ENCODE measurements at places on chromosomes 2 and 18. TPM values are rescaled to one million over a fixed set of nuclear protein-coding genes. Genes with fewer than 3 reads are reported as not detected.

- no peak for DNase-seq
These were observed 68.9 kb upstream of the FZD7 start for GRCh38 chr2:201964631-201965206.

Gene UGT1A10
- total RNA-seq: not detected

- DNase-seq: no peak
These were observed at the start of gene NAT8 for GRCh38 chr2:73642338-73643018. NAT8 (minus strand) TSS chr2:73642422; CDS start chr2:73641628, 794 bp downstream.

Gene CCDC88A
- total RNA-seq: 41.0 TPM

DNA sequence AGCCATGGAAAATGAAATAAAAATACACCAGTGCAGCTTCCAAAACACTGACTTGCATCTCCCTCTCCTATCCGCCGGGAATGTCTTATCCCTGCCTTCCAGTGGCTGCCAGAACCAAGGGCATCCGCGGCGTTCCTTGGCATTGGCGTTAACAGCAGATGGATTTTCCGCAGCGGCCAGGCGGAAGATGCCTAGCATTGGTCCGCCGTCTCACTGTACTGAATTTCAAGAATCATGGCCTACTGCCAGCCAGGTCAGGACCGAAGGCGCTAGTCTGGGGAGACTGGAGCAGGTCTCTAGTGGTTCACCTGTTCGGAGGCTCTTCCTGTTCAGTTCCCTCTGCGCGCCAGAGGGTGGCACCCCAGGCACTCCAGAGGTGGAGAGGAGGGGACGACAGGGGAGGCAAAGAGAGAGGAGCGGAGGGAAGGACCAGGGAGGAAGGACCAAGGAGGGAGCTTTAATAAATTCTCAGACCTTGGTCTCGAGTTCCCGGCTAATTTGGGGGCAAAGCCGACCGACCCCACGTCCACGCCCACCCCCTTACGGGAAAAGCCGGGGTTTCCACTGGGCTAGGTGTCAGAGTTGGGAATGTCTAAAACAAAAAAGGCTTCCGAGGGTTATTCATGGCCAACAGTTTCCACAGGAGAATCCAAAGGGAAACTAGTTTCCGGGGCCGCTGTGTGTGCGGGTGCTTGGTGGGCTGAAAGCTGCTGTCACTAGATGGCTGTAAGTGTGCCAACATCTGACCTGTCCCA is 3.7 kb upstream of the BCL2L11 start:
- peak; percentile 52 for DNase-seq

DNA sequence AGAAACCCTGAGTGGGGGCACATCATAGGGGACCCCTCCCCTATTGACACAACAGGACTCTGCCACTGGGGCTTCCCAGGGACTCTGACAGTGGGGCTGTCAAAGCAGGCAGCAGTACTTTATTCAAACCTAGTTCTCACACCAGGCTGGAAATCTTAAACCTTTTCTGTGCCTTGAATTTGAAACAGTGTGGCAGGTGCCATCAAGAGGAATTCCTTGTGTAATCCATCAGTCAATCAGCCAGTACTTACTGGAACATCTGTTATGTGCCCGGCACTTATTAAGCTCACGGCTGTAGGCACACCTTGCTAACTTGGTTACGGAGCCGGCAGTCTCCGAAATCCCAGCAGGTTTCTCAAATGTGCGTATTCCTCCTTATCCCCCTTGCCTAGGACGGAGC is 12.0 kb downstream of the GLI2 start:
- no peak for DNase-seq

DNA sequence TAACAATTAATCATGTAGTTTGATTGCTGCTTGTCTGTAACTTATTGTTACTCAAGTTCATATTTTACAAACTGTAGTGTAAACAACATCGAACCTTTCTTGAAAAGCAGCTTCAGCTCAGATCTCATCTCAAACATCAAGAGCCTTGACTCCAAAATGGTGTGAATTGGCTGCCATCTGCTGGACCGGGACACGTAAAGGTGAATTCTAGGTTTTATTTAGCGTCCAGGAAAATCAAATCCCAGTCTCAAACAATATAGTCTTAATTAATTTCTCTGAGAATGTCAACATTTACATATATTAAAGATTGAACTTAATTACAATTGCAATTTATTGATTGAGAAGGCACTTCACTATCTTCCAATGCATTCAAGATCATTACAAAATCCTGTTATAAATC is 453.0 kb downstream of the GALR1 start:
- DNase-seq: no peak

GRCh38 chr2:70357684-70358071 is 55.8 kb upstream of the FAM136A start:
- DNase-seq: no peak

Gene SCN2A
- 0.20 TPM for total RNA-seq

DNA sequence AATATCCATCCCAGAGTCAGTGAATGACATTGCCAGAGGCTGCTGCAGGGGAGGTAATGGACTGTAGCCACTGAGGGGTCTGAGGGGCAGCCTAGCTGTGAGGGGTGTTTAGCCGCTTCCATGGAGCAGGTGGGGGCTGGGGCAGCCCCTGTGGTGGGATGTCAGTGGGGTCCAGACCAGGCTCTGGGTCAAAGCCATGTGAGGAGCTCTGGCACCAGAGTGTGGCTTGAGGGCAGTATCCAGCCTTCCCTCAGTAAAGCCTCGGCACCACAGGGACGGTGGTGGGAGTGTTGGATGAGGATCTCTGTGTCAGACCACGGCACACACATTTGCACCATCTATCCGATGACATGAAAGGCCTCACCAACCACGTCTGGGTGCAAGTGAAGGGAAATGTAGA is 85.0 kb downstream of the INHBB start:
- no peak for DNase-seq

- DNase-seq: peak; percentile 28
These were observed 56.1 kb upstream of the FHL2 start for GRCh38 chr2:105454801-105455485.

Gene DNAH7
- total RNA-seq: 1.6 TPM

GRCh38 chr2:50402654-50402960 is 629.3 kb downstream of the NRXN1 start:
- DNase-seq: no peak

GRCh38 chr2:100070078-100070477 is 72.3 kb downstream of the AFF3 start:
- DNase-seq: no peak

GRCh38 chr18:12038082-12038638 is 55.5 kb upstream of the ANKRD62 start:
- no peak for DNase-seq

DNA sequence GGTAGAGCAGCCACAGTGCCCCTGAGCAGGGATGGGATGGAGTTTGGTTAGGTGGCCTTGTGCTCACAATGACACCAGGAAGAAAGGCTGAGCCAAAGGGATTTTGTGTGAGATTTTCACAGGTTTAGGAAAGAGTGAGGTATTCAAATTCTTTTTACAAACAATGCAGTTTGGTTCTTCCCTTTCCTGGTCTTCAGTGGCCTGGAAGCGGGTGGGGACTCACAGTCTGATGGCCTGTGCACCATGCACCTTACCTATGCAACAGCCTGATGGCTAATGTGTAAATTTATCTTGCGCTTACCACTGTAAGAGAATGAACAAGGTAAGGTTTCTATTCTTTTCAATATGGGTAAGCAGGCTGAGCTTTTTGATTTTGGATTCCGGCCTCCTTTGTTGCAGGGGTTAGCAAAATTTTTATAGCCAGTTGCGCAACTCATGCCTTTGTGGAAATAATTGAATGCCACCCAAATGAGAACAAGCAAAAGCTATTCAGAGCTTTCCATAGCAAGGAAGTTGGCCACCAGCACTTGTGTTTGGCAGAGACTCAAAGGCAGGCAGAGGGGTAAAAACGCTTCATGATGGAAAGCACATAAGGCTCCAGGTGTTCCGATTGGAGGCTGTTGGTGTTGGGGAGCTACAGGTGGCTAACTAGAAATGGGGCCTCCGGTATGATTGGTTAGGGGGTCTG is 23.8 kb upstream of the IL1R2 start:
- DNase-seq: no peak

Gene MOGAT1
- total RNA-seq: not detected

Gene TTL
- 25.2 TPM for total RNA-seq

Gene WDFY1
- 47.1 TPM for total RNA-seq

Gene PCARE
- total RNA-seq: 0.30 TPM

- DNase-seq: no peak
These were observed 1.6 kb downstream of the RAB27B start for GRCh38 chr18:54829856-54830255.

Gene RASGRP3
- total RNA-seq: 4.0 TPM

DNA sequence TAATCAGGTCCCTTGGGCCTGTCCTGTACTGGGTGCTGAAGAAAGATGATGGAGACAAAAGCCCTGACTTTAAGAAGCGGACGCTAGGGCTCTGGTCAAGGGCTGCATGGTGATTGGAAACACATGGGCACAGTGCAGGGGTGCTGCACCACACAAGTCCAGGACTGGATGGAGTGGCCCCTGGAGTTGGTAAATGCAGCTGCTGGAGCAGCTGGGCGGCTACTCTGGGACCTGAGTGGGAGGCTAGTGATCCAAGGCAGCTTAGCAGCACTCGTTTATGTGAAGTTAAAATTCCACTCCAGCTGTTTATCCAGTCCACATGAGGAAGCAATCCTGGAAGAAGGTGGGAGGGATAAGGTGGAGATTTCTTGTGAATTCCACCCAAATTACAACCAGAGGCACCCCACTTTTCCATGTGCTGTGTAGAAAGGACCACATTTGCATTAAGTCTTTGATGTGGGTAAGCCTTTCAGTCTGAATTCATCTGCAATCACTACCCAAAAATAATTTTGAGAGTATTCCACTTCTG is 24.9 kb downstream of the MERTK start:
- DNase-seq: no peak

GRCh38 chr2:179857236-179857635 is 4.2 kb downstream of the ZNF385B start:
- no peak for DNase-seq

DNA sequence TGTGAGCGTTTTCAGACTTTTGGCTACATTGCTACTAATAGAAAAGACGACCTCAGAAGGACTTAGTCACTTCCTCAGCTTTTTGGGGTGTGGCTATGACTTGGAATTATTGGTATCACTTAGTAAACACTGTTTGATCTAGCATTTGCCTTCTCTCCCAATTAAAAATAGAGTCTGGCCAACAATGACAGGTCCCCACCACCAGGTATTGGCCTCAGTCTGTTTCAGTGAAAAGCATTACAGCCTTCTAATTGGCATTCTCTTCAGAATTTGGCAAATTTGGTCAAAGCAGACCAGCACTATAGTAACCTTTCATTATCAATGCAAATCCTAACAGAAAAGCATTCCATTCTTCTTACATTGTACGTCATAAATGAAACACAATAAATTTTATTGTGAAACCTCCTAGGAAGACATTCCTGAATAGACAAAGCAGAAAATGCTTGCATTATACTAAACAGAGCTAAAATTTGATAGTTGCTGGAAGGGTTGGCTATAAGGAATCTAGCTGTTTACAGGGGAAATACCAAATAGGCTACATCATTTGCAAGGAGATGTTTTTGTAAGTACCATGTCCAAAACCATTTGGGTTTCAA is 613.9 kb downstream of the IRS1 start:
- DNase-seq: no peak

- no peak for DNase-seq
These were observed 13.0 kb upstream of the ARHGAP25 start for GRCh38 chr2:68721482-68722101.

- no peak for DNase-seq
These were observed 9.8 kb upstream of the NCK2 start for GRCh38 chr2:105734762-105735538.

Gene CRYGC
- total RNA-seq: not detected

DNA sequence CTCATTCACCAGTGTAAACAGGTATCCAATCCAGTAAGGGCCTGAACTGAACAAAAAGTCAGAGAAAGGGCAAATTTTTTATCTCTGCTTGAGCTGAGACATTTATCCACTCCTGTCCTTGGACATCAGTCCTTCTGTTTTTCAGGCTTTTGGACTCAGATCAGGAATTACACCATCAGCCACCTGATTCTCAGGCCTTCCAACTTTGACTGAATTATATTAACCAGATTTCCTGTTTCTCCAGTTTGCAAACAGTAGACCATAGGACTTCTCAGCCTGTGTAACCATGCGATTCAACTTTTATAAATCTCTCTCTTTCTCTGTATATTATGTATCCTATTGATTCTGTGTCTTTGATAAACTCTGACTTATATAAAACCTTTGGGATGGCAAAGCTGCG is 289.3 kb upstream of the CDH2 start:
- no peak for DNase-seq

Gene GPR45
- total RNA-seq: not detected

Gene PAX8
- total RNA-seq: 3.9 TPM

Gene CLIP4
- total RNA-seq: 98.6 TPM

GRCh38 chr2:208496129-208496528 is 89.5 kb downstream of the PTH2R start:
- no peak for DNase-seq

DNA sequence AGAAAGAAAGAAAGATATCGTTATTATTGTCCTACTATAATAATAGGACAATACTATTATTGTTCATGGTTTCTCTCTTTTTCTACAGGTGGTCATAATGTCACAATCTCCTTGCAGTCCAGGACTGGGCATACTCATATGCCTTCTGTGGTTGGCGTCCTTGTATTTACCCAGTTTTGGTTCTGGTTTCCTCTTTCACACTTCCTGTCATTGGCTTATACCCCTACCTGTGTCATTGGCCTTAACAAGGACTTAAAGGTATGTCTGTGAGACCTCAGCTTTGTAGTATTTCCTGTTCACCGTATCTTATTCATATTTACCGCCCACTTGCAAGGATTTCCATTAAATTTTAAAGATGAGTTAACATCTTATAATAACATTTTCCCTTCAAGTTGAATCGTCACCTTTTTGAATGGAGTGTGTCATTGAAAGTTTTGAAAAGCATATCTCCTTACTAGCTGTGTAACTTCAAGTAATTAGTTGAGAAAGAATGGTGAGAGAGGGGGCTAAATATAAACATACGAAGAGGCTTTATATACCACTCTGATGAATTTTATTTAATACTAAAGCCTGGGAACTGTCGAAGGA is 36.5 kb upstream of the HTR2B start:
- no peak for DNase-seq

Gene SERPINB13
- not detected for total RNA-seq

DNA sequence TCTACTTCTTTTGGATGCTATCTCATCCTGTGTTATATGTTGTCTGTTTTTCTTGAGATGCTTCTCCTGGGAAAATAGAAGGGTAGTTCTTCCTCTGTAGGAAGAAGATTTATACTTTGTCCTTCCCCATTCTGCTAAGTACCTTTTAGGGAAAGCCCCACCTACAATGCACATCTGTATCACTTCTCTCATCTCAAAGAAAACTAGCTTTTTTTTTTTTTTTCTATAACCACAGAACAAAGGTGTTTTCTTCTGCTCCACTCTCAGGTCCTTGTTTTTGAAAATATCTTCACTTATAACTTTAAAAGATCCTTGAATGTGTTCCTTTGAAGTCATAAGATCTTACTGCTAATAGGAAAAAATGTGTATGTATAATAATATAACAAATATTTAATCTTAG is 30.8 kb downstream of the CCDC150 start:
- DNase-seq: no peak

- no peak for DNase-seq
These were observed 81.7 kb downstream of the ARHGEF33 start for GRCh38 chr2:38971377-38971776.

GRCh38 chr2:169776252-169776761 is 22.4 kb upstream of the SSB start:
- DNase-seq: no peak
